Trophoblast cell (in vitro differentiated cells and primary cell): ENCODE measurements at places on chromosomes 1 and 21.

GRCh38 chr1:248622570-248623001 is 12.3 kb downstream of the OR2T11 start:
- H3K4me1 ChIP-seq, result no peaks in the 10 kb centered on the region
- peak; percentile 68 for DNase-seq
- H3K36me3 ChIP-seq, result no peaks in the 10 kb centered on the region
- H3K27me3 ChIP-seq, result no peaks in the 10 kb centered on the region

GRCh38 chr1:193031431-193031830 is 27.7 kb downstream of the UCHL5 start:
- no peaks in the 10 kb centered on the region for H3K4me1 ChIP-seq
- H3K27ac ChIP-seq, result no peak overlapping the region
- peak; percentile 20 for DNase-seq
- no peaks in the 10 kb centered on the region for H3K36me3 ChIP-seq
- H3K27me3 ChIP-seq, result no peaks in the 10 kb centered on the region

GRCh38 chr1:15881961-15882360 is 34.5 kb downstream of the SPEN start:
- H3K27ac ChIP-seq, result no peak overlapping the region
- no peak overlapping the region for H3K4me3 ChIP-seq
- no peak for DNase-seq
- no peaks in the 10 kb centered on the region for H3K27me3 ChIP-seq
- peaks cover 5% of the 10 kb centered on the region for H3K4me1 ChIP-seq

DNA sequence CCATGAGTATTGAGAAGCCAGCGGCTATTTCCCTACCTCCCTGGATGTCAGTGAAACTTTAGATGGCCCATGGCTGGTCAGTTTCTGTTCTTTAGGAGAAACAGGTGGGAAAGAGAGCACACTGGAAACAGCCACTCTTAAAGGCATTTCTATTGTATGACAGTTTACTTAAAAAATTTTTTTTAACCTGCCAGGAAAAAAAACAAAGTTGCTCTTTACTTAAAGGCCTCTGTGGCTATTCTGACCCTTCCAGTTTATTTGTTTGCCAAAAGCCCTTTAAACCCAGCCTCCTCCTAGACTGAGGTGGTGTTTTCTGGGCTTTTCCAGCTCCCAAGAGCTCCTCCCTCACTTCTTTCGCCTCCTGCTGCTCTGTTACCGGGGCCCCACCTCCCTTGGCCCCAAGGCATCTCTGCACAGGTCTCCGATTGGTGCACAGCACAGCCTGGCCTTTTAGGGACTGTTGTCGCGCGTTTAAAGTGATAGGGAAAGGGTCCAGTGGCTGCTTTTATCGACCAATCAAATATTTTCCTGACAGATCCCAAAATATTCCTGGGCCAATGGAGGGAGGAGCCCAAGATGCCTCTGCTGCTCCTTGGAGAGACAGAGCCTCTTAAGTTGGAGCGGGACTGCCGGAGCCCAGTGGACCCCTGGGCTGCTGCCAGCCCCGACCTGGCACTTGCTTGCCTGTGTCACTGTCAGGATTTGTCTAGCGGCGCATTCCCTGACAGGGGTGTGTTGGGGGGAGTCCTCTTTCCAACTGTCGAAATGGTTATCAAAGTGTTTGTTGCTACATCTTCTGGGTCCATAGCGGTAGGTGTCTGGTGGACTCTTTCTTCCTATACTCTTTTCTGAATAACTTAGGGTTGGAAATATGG is at the start of gene SH3BGR:
Gene SH3BGR (plus strand): TSS at position 639 of the 875 bp plus-strand sequence. CDS start 127 bp downstream, at position 766.
- H3K27ac ChIP-seq, result no peak within 1 kb of the TSS
- no peaks in the 10 kb centered on the region for H3K36me3 ChIP-seq
- peaks cover 2% of the 10 kb centered on the region for H3K4me1 ChIP-seq
- no peak within 1 kb of the TSS for H3K4me3 ChIP-seq

DNA sequence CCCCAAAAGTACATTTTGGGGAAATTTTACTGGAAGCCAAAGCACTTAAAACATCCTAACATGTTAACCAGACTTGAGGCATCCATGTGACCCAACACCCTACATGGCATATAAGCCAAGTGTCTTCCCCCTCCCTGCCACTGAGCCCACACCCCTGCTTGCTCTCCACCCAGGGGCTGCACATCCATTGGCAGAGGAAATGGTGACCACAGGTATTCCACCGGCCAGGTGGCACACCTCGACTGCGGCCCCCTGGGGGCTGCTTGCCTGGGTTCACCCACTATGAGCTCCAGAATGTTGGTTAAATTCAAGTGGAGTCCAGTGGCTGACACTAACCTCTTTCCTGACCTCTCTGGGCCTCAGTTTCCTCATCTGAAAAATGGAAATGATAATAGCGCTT is 64.4 kb upstream of the FAM20B start:
- no peak overlapping the region for H3K4me3 ChIP-seq
- no peaks in the 10 kb centered on the region for H3K36me3 ChIP-seq
- H3K27ac ChIP-seq, result no peak overlapping the region
- DNase-seq, result no peak

- H3K36me3 ChIP-seq, result peaks cover 4% of the 10 kb centered on the region
- no peak for DNase-seq
- H3K27me3 ChIP-seq, result no peaks in the 10 kb centered on the region
- no peak overlapping the region for H3K4me3 ChIP-seq
- no peaks in the 10 kb centered on the region for H3K4me1 ChIP-seq
- no peak overlapping the region for H3K27ac ChIP-seq
Measured at GRCh38 chr1:19617376-19617775, 26.7 kb upstream of the NBL1 start.
